NCI-H226 (cell line): ENCODE measurements at places on chromosomes 6 and 20.

DNA sequence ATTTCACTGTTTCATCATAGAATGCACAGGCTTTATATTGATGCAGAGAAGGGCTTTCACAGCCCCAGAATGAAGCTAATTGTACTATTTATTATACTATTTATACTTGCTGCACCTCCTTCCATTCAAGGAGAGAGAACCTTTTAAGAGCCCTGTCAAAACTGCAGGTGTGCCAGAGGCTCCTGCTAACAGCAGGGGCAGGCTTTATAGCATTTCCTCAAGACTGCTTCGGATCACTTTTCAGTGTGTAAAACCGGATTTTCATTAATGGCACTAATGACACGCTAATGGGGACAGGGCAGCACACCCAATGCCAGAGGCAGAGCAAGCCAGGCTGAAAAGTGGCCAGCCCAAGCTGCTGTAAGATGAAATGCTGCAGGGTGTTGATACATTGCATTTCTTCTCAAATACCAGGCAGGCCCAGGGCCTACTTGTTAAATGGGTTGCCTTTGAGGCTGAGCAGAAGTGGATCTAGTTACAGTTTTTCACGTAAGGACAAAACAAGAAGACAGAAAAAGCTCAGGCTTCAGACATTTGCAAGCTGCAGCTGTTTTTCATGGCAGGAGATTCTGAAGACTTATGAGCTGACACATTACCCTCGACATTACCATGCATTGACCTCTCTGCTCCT lies 487.7 kb upstream of the BTBD3 start:
- DNase-seq: no peak

DNA sequence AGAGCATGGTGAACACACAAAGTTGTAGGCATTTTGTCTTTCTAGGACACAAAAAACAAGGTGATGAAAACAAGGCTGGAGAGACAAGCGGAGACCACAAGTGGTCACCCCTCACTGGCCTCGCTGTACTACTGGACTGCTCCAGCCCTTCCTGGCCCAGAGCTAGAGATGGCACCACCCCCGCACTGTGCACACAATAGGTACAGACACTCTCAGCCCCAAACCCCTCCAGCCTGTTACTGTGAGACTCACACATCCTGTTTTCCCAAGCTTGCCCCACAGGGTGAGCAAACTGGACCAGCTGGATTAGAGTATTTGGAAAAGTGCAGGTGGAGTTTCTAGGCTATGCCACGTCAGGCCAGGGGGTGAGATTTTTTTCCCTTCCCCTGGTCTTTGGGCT lies 8.4 kb upstream of the ZSWIM1 start:
- DNase-seq: no peak

DNA sequence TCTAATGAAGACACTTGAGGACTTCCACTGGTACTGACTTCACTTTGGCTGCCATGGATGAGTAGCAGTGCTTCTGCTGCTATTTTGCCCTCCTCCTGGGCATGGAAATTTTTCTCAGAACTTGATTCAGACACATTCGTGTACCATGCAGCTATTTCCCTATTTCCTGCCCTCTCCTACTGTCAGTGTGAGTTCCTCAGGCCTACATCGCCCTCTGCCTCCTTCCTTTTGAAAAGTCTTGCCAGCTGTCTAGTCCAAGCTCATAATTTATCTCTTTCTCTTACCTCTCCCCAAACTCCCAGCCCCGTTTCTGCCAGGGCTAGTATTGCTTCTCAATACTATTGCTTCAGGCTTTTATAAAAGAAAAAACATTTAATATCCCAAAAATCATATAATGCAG lies 470.2 kb downstream of the ADGRB3 start:
- DNase-seq: no peak

DNA sequence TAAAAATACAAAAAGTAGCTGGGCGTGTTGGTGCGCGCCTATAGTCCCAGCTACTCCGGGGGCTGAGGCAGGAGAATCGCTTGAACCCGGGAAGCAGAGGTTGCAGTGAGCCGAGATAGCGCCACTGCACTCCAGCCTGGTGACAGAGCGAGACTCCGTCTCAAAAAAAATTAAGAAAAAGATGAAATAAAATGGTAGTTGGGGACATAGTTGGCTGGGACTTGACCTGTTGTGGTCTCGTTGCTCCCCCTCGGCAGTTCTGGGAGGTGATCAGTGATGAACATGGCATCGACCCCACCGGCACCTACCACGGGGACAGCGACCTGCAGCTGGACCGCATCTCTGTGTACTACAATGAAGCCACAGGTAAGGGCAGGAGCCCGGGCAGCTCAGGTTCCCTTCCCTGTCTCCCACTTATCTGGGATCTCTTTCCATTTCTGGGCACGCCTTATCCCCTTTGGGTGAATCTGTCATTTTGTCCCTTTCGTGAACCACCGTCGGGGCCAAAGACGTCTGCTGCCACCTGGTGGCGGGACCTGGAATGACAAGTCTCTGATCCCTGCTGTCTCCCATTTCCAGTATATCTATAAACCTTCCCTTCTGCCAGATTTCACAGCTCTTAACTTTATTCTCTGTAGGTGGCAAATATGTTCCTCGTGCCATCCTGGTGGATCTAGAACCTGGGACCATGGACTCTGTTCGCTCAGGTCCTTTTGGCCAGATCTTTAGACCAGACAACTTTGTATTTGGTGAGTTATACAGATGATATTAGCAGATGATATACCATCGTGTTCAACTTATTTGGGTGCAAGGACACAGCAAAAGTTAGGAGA lies 2.3 kb downstream of the TUBB start:
- DNase-seq: no peak

DNA sequence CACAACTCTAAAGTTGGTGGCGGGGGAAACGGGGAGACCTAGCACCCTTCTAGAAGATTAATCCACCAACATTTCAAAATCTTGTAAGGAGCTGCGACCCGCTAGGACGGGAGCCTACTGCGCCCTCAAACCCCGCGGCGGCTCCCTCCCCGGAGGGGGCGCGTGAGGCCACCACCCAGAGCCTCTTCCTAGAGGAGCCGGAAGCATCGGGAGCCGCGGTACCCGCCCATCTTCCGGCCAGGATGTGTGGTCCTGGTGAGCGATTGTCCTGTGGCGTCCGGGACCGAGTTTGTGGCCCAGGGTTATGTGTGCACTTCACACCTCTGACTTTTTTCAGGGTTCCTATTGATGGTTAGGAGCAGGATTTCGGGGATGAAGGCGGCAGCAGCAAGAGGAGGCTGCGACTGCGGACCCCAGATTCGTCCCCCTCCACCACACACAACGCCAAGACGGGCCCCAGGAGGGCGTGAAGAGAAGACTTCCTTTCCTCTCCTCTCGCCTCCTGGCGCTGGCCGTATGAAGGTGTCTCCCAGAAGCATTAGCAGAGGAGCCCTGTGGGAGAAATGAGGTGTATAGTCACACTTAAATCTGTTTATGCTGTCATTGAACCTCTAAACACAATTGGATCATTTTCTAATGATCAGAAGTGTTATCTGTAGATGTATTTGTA lies 10.7 kb downstream of the ZNF165 start:
- no peak for DNase-seq

DNA sequence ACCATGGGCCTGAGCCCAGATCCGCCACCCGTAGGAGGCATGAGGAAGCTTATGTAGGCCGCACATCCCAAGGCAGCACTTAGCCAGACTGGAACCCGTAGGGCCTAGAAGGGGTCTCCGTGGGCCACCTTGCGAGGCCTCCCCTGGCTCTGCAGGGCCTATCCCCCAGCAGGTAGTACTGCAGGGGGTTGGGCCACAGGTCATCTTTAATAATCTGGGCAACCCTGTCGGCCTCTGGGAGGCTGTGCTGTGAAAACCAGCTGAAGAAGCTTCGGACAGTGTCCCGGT lies 18.5 kb downstream of the PLAGL2 start:
- no peak for DNase-seq

DNA sequence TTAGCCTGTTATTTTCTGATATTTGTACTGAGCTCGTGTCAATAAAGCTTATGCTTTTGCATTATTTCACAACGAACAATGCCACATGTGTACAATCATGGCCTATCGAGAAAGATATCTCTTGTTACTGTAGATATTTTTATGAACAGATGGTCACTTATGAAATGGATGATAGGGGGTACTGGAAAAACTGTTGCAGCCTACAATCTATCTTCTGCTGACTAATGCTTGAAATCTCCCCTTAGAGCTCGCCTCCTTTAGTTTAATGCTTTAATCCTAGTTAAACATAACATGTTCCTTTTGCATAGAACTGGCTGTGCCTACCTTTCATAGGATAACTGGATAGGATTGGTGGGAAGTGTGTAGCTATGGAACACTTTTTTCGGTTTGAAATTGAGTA lies 296.2 kb downstream of the FARS2 start:
- DNase-seq: no peak

DNA sequence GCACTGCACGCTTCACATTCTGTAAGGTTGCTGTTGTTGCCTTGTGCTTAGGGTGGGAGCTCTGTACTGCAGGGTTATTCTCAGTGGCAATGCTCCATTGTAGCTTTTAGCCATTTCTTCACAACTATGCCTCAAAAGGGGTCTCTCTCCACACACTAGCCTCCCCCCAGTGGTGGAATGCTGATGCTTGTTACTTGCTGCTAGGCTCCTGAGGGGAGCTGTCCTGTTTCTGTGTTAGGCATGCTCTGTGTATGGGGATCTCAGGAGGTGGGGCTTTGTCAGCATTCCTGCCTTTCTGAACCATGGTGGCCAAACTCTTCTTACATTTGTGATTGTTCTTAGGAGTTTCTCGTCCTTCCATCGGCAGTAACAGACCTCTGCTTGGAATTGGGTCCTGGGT lies 18.8 kb downstream of the TMEM170B start:
- DNase-seq: no peak

DNA sequence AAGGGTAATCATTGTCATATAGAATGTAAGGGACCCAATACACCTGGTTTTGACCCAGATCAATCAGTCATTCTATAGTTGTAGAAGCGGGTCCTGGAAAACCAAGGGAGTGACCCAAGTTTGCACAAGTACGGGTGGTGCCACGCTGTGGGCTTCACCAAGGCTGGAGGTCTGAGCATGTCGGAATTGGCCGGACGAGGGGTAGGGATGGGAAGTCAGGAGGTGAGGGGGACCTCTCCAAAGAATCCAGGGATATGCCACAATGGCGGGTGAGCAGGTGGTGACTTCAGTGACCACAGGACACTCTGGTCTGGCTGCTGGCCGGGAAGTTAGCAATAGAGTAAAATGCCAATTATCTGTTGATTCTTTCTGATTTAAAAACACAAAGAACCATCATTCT lies 186.6 kb upstream of the FOXQ1 start:
- DNase-seq: no peak

- no peak for DNase-seq
Observed at GRCh38 chr6:157412791-157413190, 31.8 kb downstream of the ZDHHC14 start.

- peak; percentile 21 for DNase-seq
Observed at GRCh38 chr20:48657426-48658197, 170.2 kb downstream of the PREX1 start.
